Activated CD4-positive, CD25-positive, alpha-beta regulatory T cell treated with anti-CD3 and anti-CD28 coated beads, Interleukin-2, amount 50 U/mL, for 72 hours (primary cell): ENCODE measurements at places on chromosomes 2 and 18.
A peak's percentile ranks its signal among the peaks of the same experiment; 100 is the strongest.

- DNase-seq: no peak
Measured at GRCh38 chr2:220104871-220105351, 477.5 kb downstream of the SLC4A3 start.

DNA sequence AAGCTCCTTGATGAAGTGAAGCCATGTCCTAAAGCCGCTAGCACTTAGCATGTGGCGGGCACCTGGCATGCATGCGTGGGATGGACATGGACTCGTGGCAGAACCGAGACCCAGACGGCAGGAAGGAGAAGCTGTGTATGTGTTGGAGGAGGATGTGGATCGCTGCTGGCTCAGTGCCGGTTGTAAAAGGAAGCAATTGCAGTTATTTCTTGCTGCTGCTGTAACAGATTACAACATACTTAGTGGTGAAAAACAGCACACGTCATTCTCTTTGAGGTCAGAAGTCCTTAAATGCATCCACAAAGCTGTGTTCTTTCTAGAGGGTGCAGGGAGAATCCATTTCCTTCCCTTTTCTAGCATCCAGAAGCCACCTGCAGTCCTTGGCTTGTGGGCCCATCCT, 74.6 kb downstream of the AGAP1 start:
- DNase-seq: no peak

DNA sequence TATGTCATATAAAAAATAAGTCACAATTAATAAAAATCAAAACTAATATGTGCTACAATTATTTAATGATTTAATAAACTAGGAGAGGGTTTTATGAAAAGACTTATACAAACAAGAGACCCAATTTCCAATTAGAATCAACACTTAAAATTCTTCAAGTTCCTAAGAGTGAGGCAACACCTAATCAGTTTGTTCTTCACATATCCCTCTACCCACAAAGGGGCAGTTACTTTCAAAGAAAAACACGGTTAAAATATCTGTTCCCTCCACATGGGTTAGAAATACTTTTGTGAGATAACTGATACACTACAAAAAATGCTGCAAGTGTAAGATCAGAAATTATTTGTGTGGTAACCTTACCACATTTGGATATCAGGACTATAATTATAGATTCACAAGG, 357.0 kb downstream of the ERBB4 start:
- no peak for DNase-seq

DNA sequence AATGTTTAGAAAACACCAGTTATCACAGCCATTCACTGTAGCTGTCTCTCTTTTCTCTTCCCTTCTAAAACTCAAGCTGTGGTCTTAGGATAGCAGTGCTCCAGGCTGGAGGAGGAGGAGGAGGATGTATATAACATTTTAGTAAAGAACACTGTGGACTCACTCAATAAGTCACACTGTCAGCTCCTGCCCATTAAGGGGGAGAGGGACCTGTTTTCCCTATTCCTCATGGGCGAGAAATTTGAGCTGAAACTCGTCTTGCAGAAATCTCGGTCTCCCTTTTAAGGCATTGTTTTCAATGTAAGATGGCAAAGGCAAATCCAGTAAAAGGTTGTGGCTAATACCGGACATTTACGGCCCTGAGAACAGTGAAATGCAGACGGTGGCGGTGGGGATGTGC, 114.8 kb upstream of the ZNF236 start:
- no peak for DNase-seq

DNA sequence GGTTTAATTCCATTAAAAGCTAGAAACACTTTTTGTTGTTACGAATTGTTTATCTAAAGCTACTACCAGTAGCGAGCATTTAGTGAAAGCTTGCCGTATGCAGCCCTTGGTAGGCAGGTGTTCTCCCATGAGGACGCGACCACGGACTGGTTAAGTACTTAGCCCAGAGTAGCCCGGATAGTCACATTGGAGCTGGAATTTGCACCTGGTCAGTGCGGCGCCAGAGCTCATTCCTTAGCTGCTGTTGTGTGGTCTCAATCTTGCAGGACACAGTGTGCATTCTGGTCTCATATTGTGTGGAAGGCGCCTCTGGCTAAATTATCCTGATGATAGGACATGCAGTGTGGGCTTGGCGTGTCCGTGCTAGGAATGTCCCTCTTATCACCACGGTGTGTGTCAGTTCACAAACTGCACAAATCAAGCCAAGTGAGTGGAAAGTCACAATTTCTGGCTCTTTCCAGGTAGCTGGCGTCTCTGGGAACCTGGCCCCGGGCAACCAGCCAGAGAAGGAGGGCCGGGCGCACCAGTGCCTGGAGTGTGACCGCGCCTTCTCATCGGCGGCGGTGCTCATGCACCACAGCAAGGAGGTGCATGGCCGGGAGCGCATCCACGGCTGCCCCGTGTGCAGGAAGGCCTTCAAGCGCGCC, 133.3 kb downstream of the ZNF236 start:
- DNase-seq: no peak

- DNase-seq: no peak
Measured at GRCh38 chr2:102422910-102423309, at the start of gene IL18RAP. IL18RAP (plus strand) TSS chr2:102423160; CDS start chr2:102423278, 118 bp downstream.

GRCh38 chr2:219184121-219184520, 6.0 kb downstream of the RETREG2 start:
- DNase-seq: no peak

DNA sequence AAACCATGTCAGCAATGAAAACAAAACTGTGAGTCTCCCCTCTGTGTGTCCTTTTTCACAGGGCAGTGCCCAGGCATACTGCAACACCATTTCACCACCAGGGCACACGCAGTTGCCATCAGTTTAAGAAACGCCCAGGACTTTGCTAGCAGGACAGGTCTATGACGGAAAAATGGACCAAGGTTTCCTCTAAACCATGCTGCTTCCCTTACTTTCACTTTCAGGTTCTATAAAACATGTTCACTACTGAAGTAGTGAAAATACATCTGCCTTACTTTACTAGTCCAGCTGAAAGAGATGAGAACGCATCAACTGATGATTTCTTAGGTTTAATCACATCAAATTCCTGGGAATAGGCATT, 110.5 kb downstream of the TCF4 start:
- no peak for DNase-seq

- no peak for DNase-seq
Measured at GRCh38 chr2:138948070-138948539, 167.9 kb upstream of the NXPH2 start.

DNA sequence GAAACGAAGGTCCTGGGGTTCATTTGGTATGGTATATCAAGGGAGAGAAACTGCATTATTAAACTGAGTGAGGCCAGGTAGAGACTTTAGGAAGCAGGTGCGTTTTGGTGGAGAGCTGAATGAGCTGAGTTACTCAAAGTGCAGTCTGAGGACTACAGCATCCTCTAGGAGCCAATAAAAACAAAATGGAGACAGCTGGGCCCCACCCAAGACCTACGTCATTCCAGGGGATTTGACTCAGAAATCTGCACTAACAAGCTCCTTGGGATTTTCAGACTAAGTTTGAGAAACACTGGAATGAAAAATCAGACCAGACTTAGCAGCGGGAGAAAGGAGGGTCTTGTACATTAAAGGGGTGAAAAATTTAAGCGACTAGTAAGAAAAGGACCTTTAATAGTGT, 131.5 kb downstream of the UXS1 start:
- no peak for DNase-seq

DNA sequence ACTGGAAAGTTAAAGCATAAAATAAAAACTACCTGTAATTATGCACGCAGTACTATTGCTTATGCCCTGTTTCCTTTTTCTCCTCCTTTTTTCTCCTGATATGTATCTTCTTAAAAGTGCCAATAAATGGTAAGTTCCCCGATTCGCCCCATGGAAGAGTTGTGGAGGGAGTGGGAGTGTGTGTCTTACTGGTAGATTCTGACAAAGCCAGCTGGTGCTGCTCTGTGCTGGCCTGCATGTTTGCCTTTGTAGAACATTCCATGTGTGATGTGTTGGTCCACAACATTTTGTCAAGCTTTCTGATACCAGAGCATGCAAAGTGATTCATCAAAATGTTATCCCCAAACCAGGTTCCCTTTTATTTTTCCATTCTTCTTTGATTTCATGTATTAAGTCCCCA, 356.9 kb upstream of the RAB12 start:
- no peak for DNase-seq

DNA sequence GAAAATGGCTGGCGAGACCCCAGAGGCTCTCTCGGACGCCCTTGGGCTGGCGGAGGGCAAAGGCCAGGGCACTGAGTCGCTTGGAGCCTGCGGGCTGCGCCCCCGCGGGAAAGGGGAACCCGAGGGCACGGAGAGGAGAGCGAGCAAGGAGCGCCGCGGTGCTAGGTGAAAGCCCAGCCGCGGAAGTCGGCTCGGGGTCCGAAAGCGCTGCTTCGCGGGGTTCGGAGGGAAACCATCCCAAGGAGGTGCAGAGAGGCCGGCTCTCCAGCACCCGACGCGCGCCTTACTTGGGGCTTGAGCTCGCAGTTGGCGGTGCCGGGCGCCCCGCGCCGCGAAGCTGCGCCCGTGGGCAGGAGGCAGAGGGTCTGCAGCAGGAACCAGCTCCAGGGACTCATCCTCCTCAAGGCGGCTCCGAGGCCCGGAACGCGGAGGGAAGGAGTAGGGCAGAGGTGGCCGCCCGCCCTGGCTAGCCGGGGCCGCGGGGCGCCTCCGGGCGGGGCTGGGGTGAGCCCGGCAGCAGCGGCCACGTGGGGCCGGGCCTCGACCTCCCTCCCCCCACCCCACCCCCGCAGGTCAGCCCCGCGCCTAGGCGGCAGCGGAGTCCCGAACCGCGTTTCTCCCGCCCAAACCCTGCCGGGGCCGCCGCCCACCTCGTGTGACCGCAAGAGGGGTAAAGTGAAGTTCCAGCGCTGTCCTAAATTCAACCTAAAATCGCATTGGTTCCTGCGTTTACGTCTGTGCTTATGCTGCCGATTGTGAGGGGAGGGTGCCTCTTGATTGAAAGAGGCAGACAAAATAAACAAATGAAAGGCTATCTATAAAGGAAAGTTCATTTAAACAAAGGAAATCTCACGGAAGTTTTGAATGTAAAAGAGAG, at the start of gene TRABD2A:
TRABD2A (minus strand) TSS at position 440 of the 877 bp plus-strand sequence; CDS start at position 395, 45 bp downstream.
- DNase-seq: peak; percentile 64

DNA sequence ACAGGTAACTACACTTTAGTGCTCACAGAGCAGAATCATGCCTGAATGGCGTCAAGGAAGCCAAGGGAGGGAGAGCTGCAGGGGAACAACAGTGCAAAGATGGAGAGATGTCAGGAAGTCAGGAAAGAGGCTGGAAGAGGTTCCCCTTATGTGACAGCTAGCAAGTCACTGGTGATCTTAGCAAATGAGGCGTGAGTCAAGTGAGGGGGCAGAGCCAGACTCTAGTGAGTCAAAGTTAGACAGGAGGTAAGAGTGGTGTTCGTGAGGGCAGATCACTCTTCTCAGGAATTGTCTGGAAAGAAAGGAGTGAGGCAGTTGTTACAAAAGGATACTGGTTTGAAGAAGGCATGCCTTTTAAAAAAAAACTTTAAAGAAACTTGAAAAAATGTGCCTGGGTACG, 87.1 kb downstream of the MEP1B start:
- no peak for DNase-seq

GRCh38 chr2:10095175-10095574, 15.0 kb upstream of the CYS1 start:
- DNase-seq: no peak

DNA sequence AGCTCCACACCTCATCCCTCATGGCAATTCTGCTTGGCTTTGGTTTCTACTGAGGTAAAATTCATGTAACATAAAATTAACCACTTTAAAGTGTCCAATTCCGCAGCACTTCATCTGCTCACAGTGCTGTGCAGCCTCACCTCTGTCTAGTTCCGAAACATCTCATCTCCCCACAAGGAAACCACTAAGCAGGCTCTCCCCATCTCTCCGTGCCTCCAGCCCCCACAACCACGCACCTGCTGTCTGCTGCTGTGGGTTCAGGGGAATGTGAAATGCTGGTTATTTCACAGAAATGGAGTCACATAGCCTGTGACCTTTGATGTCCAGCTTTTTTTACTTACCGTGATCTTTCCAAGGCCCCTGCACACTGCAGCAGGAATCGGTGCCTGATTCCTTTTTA, 7.7 kb upstream of the GPC1 start:
- DNase-seq: peak; percentile 29

GRCh38 chr2:127622561-127623387, 23.2 kb upstream of the GPR17 start:
- no peak for DNase-seq

GRCh38 chr2:237998530-237998929, 31.7 kb downstream of the UBE2F start:
- no peak for DNase-seq

DNA sequence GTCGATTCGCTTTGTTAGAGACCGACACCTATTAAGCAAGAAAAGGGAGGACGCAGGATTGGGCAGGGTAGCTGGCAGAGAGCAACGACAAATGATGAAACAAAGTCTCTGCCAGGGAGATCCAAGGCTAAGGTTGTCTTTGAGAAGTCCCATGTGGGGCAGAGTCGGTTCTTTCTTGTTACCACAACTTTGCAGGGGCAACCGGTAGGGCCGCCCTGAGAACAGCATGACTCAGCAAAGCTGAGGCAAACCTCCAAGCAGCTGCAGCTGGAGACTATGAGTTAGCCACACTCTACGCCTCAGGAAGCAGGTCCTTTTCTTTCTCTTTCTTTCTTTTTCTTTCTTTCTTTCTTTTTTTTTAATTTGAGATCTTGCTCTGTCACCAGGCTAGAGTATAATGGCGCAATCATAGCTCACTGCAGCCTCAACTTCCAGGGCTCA, 452.3 kb upstream of the ID2 start:
- DNase-seq: no peak

DNA sequence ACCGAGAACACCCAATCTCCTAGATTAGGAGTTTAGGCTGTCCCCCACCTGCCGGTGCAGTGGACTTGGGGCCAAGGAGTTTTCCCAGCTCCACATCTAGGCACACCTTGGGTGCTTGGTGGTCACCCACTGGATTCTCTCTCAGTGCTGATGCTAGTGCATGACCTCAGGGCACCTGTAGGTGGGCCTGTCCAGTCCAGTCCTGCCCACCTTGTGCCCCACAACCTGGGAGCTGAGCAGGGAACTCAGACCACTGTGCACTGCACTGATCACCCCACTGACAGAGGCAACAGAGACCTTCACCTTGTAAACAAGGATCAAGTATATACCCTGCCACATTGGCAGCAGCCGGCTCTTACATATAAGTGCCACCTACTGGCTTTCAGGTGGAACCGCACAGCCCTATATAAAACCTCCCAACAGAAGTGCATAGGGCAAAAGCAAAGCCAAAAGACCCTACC, 12.7 kb upstream of the CDH19 start:
- no peak for DNase-seq

GRCh38 chr2:11940799-11941198, 194.4 kb downstream of the LPIN1 start:
- DNase-seq: no peak

DNA sequence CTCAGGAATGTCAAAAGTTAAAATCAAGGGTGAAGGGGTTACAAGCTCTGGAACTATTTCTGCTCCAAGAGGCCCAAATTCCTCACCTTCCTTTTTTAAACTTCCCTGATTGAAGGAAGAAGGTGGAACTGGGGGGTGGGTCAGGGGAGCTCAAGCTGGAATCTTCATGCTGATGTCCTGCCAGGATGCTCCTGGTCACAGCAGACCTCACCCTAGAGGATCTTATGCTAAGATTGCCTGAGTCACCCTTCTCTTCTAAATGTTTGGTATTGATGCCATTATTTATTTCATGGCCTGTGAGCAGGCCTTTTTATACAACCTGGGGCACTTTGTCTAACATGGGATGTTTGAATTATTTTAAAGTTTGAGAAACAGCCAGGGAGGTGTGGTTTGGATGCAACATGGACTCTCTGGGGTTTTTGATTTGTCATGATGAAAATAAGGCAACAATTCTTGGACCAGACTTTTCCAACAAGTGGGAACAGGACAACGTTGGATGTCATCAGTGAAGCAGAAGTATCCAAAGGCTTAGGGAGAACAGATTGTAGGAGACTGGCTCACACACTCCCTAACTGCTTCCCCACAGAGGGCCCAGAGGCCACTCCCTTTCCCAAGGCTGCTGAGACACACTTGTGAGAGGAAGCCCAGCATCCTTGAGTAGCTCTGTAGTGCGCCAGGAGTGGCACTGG, 420.2 kb upstream of the MEX3C start:
- no peak for DNase-seq
